ENCODE measurements at places on chromosomes 6 and 20.
A peak's percentile ranks its signal among the peaks of the same experiment; 100 is the strongest.

DNA sequence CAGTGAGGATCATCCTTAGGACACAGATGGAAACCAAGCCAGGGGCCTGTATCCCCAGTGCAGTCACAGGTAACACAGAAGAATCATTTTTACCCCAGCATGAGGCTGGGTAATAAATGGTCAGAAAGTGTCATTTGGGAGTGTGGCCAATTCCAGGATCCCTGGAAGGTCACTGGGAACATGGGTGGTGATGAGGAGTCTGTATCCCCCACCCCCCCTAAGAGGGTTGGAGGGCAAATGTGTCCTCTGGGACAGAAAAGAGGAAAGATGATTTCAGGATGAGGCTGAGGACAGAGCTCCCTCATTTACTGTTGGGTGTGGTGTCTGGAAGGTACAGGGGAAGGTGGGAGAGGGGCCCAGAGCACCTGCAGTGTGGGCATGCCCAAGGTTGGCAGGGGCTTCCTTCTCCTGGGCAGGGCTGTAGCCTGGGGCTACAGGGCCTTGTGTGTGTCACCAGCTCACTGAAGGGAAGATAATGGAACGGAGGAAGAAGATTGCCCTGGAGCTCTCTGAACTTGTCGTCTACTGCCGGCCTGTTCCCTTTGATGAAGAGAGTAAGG lies 34.5 kb downstream of the PLCG1 start:
- H3K4me1 ChIP-seq: no peaks in the 10 kb centered on the region
- H3K27me3 ChIP-seq: no peaks in the 10 kb centered on the region
- no peak for DNase-seq
- H3K36me3 ChIP-seq: peaks cover 79% of the 10 kb centered on the region
- H3K4me3 ChIP-seq: no peak overlapping the region

GRCh38 chr6:129473546-129473945 lies 236.4 kb downstream of the ARHGAP18 start:
- no peaks in the 10 kb centered on the region for H3K4me1 ChIP-seq
- H3K27me3 ChIP-seq: no peaks in the 10 kb centered on the region
- H3K4me3 ChIP-seq: no peak overlapping the region

GRCh38 chr20:2169456-2170088 lies 67.9 kb downstream of the STK35 start:
- H3K36me3 ChIP-seq: no peaks in the 10 kb centered on the region
- H3K4me3 ChIP-seq: no peak overlapping the region
- no peak overlapping the region for H3K27ac ChIP-seq
- no peaks in the 10 kb centered on the region for H3K4me1 ChIP-seq
- H3K27me3 ChIP-seq: no peaks in the 10 kb centered on the region

GRCh38 chr20:34475979-34476736 lies 40.1 kb upstream of the DYNLRB1 start:
- peaks cover 37% of the 10 kb centered on the region for H3K36me3 ChIP-seq
- no peaks in the 10 kb centered on the region for H3K4me1 ChIP-seq
- H3K27me3 ChIP-seq: no peaks in the 10 kb centered on the region
- DNase-seq: no peak
- H3K27ac ChIP-seq: no peak overlapping the region
- H3K4me3 ChIP-seq: no peak overlapping the region

DNA sequence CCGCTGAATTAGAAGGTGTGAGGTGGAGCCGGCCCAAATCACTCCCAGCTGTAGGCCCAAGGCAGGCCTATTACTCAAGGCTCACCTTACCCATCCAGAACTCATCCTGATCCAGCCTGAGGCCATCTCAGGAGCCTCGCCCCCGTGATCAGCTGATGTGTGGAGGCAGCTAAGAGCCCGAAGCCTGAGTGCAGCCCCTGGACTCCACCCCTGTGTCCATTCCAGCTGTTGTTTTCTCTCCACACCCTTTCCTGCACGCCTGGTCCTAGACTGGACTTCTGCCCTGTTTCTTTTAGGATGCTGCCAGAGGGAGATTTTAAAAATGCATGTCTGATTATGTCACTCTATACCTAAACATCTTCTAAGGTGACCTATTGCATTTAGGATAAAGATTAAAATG lies 124.7 kb upstream of the SUPT3H start:
- H3K27ac ChIP-seq: no peak overlapping the region
- no peak overlapping the region for H3K4me3 ChIP-seq
- H3K36me3 ChIP-seq: no peaks in the 10 kb centered on the region
- DNase-seq: no peak
- peaks cover 7% of the 10 kb centered on the region for H3K4me1 ChIP-seq

DNA sequence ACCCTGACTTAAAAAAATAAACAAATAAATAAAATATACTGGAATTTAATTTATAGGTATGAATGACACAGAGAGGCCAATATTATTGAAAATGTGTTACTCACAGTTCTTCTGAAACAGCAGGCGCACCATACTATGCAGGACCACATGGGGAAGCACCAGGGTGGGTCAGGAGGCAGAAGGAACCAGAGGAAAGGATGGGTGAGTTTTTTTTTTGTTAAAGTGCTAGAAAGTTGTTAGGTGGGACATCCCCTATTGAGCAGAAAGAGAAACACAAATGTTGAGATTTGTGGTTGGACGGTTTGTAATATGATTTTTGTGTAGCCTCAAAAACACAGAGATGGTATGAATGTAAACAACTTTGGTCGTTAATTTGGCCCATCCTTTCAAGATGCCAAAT lies 26.0 kb downstream of the PTPRA start:
- no peak overlapping the region for H3K27ac ChIP-seq
- H3K27me3 ChIP-seq: no peaks in the 10 kb centered on the region
- DNase-seq: no peak
- H3K4me1 ChIP-seq: no peaks in the 10 kb centered on the region
- no peaks in the 10 kb centered on the region for H3K36me3 ChIP-seq

- DNase-seq: peak; percentile 45
- H3K4me1 ChIP-seq: peaks cover 12% of the 10 kb centered on the region
- H3K36me3 ChIP-seq: no peaks in the 10 kb centered on the region
- no peak overlapping the region for H3K27ac ChIP-seq
- H3K4me3 ChIP-seq: no peak overlapping the region
Observed at GRCh38 chr6:54431466-54431865, 123.2 kb downstream of the TINAG start.

DNA sequence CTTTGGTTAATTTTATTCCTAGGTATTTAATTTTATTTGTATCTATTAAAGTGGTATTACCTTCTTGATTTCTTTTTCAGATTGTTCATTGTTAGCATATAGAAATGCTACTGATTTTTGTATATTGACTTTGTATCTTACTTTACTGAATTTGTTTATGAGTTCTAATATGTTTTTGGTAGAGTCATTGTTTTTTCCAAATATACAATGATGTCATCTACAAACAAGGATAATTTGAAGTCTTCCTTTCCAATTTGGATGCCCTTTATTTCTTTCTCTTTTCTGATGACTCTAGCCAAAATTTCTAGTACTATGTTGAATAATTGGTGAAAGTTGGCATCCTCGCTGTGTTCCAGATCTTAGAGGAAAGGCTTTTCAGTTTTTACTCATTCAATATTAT lies 43.0 kb upstream of the HMGCLL1 start:
- no peak overlapping the region for H3K27ac ChIP-seq
- H3K4me1 ChIP-seq: no peaks in the 10 kb centered on the region
- no peaks in the 10 kb centered on the region for H3K36me3 ChIP-seq
- DNase-seq: no peak
- H3K27me3 ChIP-seq: no peaks in the 10 kb centered on the region
- no peak overlapping the region for H3K4me3 ChIP-seq

DNA sequence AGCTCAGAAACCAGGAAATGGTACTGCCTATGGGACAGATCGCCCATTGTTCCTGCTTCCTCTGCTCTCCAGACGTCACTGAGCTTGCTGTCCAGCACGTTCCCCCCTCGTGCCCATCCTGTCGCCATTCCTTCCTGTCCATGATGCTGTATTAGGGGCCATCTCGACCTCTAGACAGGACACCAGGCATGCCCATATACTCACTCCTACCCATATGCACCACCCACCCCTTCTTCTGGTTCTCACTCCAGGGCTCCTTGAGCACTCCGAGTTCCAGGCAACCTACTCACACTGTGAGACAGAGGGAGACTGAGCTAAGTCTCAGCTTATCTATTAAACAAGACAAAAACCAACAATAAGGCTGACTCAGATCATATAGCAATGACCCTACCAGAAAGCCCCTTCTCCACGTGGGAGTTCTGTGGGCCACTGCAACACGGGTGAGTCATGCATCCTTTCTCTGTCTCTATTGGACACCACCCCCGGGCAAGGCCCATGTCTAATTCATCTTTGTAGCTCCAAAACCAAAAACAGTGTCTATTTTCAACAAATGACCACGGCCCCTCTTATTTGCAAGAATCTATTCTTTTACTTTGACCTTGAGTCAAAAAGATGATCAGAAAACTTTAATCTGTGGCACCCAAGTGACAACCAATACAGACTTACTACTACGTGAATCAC lies 65.7 kb downstream of the PSMG4 start:
- H3K27me3 ChIP-seq: no peaks in the 10 kb centered on the region
- no peak overlapping the region for H3K4me3 ChIP-seq
- peaks cover 18% of the 10 kb centered on the region for H3K4me1 ChIP-seq
- no peak overlapping the region for H3K27ac ChIP-seq

DNA sequence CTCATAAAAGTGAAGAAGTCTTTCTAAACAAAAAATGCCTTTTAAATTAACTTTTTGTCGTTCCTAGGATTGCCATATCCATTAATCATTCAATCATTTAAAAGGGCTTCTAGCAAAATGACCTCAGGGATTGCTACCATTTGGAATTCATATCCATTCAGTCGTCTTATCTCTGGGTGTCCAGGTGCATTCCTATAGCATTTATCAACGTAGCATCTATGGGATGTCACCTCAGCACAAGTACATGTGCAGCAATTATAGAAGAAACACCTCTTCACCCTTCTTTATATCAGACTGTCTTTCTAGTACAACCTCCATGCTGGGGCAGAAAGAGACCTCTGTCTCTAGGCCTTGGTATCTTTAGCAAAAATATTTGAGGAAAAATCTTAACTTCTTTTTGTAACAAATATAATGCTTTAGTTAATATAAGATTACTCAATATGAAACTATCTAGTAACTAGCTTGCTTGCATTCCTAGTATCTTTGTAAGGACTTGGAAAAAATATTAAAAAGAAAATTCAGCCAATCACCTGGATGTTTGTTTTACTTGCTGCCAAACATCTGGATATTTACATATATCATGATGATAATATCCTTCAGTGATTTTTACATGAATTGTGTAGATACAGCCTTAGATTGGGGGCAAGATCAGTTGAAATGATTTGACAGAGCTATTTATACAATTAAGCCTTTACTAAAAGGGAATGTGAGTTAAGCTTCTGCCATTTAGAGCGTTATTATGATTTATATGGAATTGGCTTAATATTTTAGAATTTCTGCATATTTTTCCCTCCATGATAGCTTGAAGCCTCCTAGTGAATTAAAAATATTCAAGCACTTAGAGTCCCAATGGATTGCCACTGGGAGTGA lies 356.8 kb downstream of the HDGFL1 start:
- H3K4me1 ChIP-seq: no peaks in the 10 kb centered on the region
- no peak overlapping the region for H3K27ac ChIP-seq
- H3K4me3 ChIP-seq: no peak overlapping the region
- DNase-seq: no peak

DNA sequence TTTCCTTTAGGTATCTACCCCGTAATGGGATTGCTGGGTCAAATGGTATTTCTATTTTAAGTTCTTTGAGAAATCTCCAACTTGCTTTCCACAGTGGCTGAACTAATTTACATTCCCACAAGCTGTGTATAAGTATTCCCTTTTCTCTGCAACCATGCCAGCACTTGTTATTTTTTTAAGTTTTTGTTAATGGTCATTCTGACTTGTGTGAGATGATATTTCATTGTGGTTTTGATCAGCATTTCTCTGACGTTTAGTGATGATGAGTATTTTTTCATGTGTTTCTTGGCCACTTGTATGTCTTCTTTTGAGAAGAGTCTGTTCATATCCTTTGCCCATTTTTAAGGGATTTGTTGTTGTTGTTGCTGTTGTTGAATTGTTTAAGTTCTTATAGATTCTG lies 871.1 kb downstream of the KIF16B start:
- no peak overlapping the region for H3K27ac ChIP-seq
- H3K4me3 ChIP-seq: no peak overlapping the region
- no peaks in the 10 kb centered on the region for H3K36me3 ChIP-seq
- no peak for DNase-seq
- no peaks in the 10 kb centered on the region for H3K4me1 ChIP-seq

DNA sequence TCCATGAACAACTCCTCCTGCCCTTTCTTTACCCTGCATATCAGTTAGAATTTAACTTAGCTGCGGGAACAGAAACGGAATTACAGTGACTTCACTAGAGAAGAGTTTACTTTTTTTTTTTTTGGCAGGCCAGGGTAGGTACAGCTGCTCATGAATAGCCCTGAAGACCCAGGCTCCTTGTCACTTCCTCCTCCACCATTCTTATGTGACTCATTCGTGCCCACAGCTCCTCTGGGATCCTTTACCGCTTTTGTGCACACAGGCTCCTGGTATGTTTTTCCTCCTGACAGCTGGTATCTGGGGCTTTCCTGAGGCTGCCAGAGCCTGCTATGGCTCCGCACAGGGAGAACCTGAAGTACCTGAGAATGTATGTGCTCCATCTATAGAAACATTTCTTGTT lies 3.9 kb upstream of the KCNS1 start:
- H3K27ac ChIP-seq: no peak overlapping the region
- H3K36me3 ChIP-seq: no peaks in the 10 kb centered on the region
- H3K4me3 ChIP-seq: no peak overlapping the region

GRCh38 chr6:37302086-37302686 lies 44.2 kb upstream of the TMEM217 start:
- no peaks in the 10 kb centered on the region for H3K27me3 ChIP-seq
- H3K4me3 ChIP-seq: no peak overlapping the region
- H3K4me1 ChIP-seq: no peaks in the 10 kb centered on the region
- DNase-seq: no peak

- H3K4me1 ChIP-seq: peaks cover 12% of the 10 kb centered on the region
- peak; percentile 48 for DNase-seq
- H3K4me3 ChIP-seq: no peak overlapping the region
- H3K36me3 ChIP-seq: no peaks in the 10 kb centered on the region
- no peak overlapping the region for H3K27ac ChIP-seq
Observed at GRCh38 chr20:17505636-17506517, 25.3 kb downstream of the BFSP1 start.

- H3K4me3 ChIP-seq: peak overlapping the region; percentile 69
- peaks cover 5% of the 10 kb centered on the region for H3K4me1 ChIP-seq
- H3K27ac ChIP-seq: peak overlapping the region; percentile 71
- no peaks in the 10 kb centered on the region for H3K36me3 ChIP-seq
Observed at GRCh38 chr20:32742322-32743236, 688 bp downstream of the COMMD7 start.

GRCh38 chr6:5053038-5053437 lies 32.1 kb upstream of the PPP1R3G start:
- H3K36me3 ChIP-seq: peaks cover 13% of the 10 kb centered on the region
- peaks cover 32% of the 10 kb centered on the region for H3K4me1 ChIP-seq
- no peaks in the 10 kb centered on the region for H3K27me3 ChIP-seq

All from A673 (cell line).